ENCODE measurements at places on chromosomes 11 and 22.

DNA sequence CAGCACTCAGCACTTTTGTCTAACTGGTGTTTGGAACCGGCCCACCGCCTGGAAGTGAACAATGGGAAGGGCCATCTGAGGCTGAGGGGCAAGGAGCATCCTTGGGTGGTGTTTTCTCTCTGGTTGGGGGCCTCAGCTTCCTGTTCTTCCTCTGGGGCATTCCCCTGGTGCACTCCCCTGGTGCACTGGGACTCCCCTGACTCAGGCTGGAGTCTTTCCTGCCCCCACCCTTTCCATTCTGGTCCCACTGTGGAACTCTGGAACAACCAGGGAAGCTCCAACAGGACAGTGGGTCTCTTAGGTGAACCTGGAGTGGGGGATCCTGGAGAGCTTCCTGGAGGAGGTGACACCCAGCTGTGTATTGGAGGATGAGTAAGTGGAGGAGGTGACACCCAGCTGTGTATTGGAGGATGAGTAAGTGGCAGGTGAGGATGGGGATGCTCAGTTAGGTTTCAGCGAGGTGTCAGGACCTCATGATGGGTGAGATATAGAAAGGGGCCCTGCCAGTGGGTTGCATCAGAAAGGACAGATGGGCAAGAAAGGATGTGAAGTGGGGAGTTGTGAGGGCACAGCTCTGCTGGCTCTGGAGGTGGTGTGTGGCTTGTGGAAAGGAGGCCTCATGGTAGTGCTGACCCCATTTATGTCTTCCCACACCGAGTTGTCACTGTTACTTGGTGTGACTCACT, 132.1 kb downstream of the OSBP2 start:
- no peak for DNase-seq

DNA sequence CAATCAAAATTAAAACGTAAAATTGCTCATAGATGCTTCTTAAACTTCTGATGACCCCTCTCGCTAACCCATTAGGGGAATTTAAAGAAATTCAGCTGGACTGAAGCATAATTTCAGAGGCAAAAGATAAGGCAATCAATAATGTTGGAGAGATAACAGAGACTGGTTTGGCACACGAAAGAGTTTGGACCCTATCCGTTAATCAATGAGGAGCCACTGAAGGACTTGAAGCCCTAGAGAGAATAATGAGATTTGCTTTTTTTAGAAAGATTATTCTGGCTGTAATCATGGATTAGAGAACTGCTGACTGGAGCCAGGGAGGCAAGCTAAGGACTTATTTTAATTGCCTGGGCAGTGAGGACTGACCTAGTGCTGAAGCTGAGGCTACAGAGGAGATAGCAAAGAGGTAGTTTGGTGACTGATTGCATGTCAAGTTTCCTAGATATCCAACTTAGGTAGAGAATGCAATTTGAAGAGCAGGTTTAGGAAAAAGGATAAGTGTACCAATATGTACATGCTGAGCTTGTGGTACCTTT, 11.9 kb upstream of the ARHGAP42 start:
- no peak for DNase-seq

GRCh38 chr22:38273135-38273826, 471 bp upstream of the TMEM184B start:
- no peak for DNase-seq

DNA sequence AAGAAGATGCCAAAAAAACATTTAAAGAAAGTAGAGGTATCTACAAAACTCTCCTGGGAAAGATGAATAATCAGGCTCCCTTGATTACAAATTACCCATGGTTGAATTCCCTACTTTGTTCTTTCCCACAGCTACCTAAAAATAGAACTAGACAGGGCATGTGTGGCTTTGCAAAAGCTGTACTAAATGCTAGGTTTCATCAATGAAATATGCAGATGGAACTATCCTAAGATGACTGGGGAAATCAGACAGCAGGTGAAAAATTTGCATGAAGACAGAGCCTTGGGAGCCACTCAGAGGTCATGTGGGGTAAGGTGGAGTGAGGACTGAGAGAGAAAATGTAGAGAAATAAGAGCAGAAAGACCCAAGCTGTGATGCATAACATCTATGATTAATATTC, 14.7 kb downstream of the LAYN start:
- DNase-seq = no peak

GRCh38 chr22:29621761-29622526, 18.5 kb downstream of the NF2 start:
- no peak for DNase-seq

DNA sequence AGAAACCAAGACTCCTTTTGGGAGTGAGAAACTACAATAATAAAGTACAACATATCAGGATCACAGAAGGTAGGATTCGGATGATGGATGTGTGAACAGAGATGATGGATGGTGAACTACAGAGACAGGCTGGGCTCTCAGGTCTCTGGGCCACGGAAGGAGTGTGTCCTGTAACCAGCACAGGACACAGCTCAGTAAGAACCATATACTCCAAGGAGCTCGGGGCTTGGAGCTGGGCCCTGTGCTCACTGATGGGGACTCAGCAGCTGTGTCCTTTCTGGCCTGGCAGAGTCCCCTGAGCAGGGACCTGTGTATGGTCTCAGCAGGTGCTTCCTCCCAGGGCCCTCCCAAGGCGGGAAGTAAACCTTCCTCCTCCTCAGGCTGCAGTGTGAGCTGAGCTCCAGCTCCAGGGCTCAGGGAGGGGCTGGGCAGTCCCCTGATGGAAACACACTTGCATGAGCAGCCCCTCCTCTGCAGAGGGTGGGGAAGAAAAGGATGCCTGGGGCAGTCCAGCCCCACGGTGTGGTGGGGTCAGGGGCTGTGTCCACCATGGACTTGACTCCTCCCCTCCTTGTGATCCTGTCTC, 39.8 kb upstream of the TOP3B start:
- DNase-seq = no peak

DNA sequence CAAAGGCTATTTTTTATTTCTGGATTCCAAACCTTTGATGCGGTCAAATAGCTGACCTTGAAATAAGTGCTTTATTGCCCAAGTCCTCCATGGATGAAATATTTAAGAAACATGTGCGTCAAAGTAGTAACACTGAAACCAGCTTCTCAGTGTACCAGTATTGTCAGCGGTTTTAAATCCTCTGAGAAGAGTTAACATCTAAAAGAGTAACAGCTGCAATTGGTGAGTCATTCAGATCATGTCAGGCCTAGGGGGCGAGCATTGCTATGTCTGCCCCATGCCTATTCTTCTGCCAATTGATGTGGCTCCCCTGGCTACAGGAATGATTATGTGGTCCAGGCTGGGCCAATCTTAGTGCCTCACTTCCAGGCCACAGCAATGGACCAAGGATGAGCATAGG, 263.3 kb upstream of the SORL1-AS1 start:
- DNase-seq = no peak

DNA sequence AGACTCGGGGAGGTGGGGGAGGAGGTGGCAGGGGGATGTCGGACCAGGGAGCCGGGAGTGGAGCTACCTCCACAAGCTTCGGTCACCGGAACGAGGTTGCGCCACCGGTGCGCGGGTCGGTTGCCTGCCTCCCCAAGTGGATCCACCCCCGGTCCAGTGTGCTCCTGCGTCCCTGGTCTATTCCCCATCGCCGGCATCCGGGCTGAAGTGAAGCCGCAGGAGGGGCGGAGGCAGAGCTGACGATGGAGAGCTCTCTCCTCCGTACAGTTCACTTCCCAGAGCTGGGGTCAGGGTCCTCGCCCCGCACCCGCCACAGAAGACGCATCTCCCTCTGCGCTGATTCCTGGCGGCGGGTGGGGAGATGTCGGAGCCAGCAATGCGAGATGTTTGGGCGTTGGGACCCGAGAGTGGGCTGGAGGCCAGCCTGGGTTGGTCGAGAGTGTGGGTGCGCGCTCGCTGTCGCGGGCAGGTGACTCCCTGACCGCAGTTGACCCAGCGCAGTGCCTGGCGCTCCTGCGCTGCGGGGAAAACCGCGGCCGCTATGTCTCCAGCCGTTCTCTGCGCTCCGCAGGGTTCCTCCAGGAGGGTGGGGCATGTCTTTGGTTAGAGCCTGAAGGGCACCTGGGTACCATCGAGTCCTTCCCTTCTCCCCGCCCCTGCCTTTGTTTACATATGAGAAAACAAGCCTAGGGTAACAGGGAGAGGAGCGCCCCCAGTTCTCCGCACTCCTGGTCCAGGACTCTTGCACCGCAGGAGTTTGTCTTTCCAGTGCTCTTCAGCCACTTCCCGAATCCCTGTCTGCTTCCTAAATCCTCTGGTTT, 1.7 kb downstream of the C11orf96 start:
- no peak for DNase-seq

DNA sequence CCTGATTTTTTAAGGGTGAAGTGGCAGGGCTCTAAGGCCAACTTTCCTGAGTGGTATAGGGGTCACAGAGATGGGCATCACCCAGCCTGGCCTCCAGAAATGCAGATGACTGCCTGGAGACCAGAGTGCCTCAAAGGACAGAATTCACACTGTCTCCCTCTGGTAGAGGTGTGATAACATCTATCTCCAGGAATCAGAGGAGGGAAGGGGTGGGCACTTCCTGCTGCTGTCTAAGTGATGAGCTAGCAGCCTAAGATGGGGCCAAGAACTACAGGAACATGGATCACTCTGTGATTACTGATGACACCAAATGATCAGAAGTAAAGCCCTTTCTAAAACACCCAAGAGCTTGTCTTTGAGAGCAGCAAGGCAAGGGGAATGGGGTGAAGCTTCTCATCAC, 61.9 kb downstream of the C11orf58 start:
- no peak for DNase-seq

GRCh38 chr11:69716099-69716498, 12.3 kb upstream of the FGF19 start:
- no peak for DNase-seq

DNA sequence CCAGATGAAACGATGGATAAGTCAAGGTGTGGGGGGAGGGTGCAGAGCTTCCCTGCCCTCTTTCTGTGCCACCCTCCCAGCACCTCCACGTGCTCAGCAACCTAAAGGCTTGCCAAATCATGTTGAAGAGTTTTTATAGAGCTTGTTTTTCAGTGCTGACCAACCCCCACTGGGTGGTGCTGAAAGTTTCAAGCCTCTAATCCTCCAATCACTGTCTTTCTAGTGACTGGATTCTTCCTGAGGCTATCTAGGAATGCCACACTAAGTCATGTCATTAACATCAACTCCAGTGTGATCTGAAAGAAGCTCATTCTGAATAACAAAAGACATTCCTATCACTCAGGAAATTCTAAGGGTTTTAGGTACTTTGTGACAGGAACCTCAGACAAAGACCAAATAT, 382.6 kb downstream of the DYNC2H1 start:
- no peak for DNase-seq

DNA sequence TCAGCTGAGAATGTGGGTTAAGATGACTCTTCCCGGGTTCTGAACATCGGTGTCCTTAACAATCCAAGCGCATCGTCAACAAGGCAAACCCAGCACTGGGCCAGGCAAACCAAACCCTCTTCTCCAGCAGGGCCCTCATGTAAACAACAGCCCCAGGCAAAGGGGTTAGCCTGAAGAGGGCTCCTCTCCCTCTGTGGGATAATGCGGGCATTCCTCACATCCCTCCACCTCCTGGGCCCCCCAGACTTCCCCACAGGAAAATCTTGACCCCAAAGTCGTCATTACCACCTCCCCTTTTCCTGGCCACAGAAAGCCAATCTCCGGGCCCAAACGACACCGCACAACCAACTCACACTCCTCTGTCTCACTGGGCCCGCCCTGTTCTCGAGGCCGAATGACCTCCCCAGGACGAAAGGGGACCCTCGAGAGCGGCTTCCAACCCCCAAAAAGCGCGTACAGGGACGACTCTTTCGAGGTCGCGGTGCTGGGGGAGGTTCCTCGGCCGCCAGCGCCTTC, 566 bp downstream of the DDB1 start:
- no peak for DNase-seq

DNA sequence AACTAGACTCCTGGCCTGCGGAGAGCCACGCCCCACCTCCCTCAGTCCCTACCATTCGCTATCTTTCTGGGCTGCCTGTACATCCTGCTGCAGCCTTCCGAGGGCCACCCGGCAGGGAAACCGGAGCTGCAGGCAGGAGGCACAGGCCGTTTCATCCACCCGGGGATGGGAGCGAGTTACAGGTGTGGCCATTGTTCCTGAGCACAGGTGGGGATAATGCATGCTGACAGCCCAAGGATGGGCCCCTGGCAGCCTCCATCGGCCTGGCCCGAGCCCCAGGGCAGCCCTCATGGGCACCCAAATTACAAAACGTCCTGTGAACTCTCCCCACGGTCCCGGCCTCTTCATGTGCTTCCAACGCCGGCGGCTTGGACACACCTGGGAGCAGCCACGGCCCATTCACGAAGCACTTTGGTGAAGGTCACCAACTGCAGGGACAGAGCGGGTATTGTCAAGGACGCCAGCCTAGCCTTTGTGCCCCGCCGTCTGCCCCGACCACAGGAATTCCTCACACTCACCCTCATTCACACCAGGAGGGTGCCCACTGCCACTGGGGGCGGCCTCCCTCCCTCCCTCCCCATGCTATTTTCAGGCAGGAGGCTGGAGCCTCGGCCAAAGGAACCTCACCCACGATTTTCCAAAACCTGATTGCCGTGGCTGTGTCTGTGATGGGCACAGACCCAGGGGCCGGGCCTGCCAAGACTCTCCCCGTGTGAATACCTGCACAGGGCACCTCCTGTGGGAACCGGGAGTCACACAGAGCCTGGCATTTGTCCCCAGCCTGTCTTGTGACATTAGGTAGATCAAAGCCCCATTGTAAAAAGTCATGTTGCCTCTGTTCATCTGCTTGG, 42.1 kb upstream of the MYEOV start:
- DNase-seq = no peak

- DNase-seq = no peak
These were observed 8.7 kb upstream of the GLB1L3 start for GRCh38 chr11:134267461-134267860.

GRCh38 chr11:133872160-133872559, 26.8 kb upstream of the SPATA19 start:
- no peak for DNase-seq

DNA sequence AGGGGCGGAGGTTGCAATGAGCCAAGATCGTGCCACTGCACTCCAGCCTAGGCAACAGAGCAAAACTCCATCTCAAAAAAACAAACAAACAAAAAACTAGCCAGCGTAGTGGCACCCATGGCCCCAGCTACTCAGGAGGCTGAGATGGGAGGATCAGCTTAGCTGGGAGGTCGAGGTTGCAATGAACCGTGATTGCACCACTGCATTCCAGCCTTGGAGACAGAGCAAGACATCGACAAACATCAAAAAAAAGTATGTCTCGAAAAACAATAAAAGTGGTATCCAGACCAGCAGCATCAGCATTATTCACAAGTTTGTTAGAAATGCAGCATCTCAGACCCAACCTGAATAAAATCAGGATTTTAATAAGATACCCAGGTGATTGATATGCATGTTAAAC, 6.2 kb upstream of the MAPK1 start:
- DNase-seq = no peak
